ENCODE measurements at places on chromosomes 16 and 17.

- no peak for DNase-seq
Measured at GRCh38 chr16:56748191-56748590, 18.3 kb downstream of the NUP93 start.

GRCh38 chr17:42184713-42185620, at the start of gene HCRT:
TSS of gene HCRT (minus strand) at chr17:42185452. CDS start at chr17:42185365, 87 bp downstream.
- no peak for DNase-seq

DNA sequence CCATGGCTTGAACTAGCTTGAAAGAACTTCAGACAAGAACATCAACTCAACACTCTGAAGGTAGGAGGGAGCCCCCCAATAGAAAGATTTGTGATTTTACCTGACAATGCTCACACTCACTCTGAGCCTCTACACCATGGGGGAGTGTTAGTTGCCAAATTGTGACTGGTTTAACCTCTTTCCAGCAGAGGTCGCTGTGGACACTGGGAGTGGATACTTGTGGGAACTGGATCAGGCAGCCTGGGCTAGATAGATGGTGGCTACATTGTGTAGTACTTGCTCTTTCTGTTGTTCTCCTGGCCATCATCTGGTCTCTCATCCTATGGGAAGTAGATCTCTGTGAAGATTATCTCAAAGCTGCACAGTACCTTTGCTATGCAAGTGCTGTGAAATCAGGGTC, 2.9 kb downstream of the SMPD3 start:
- peak; percentile 42 for DNase-seq

DNA sequence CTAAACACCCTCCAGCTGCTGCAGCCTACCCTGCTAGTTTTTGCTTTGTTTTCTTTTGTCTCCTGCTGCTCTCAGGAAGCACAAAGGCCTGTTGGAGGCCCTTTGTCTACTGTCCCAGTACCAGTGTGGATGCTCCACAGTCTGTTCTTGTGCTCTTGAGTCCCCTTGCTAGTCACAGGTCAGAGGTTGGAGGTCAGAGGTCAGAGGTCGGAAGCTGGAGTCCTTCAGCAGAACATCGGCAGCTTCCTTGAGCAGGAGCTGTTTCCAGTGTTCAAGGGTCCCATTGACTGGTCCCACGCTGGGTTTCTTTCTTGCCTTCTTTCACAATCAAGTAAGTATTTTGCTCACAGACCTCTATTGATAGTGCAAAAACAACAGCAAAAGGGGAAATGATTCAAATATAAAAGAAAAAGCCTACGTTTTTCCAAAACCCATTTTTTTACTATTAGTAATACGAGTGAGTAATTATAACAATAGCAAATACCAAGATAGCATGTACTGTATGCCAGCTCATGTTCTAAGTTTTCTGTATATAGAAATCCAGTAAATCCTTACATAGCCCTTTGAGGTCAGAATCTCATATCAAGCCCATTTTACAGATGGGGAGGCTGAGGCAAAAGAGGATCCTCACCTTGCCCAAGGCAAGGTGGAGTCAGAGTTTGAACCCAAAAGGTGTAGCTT, 10.9 kb upstream of the IL34 start:
- no peak for DNase-seq

GRCh38 chr17:63706336-63707082, 6.6 kb upstream of the LIMD2 start:
- DNase-seq, result no peak
